ENCODE measurements at places on chromosomes 1 and 21.

DNA sequence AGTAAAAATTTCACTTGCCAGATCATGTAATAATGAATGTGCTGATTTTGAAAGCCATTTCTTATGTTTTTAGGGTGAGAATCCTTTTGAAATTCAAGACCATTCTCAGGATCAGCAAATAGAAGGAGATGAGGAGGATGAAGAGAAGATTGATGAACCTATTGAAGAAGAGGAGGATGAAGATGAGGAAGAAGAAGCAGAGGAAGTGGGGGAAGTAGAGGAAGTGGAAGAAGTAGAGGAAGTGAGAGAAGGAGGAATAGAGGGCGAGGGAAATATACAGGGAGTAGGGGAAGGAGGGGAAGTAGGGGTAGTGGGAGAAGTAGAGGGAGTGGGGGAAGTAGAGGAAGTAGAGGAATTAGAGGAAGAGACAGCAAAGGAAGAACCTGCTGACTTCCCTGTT lies 32.4 kb downstream of the ZNF326 start:
- DNase-seq, result no peak

DNA sequence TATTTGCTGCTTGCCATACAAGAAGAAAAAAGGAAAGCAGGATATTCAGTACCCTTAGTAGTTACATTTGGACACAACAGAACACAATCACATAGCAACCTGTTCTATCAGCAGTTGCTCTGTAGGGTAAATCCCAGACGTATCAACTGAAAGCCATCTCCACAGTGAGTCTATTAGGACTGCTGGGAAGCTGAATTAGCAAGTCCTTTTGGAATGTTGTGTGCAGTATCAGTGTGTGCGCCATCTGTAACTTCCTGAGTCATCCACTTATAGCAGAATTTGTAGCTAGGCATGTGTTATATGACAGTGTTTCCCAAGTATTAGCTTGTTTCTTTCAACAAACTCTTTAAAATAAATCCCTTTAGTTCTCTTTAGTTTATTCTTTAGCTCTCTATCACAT lies 21.3 kb downstream of the CCDC30 start:
- DNase-seq, result no peak

GRCh38 chr21:44397431-44398031 lies 44.1 kb downstream of the TRPM2 start:
- no peak for DNase-seq

GRCh38 chr1:54970901-54971300 lies 9.5 kb upstream of the TMEM61 start:
- no peak for DNase-seq

- DNase-seq, result no peak
Observed at GRCh38 chr21:33433425-33434114, 30.4 kb downstream of the IFNGR2 start.

GRCh38 chr1:157117527-157118057 lies 18.0 kb upstream of the ETV3L start:
- no peak for DNase-seq

DNA sequence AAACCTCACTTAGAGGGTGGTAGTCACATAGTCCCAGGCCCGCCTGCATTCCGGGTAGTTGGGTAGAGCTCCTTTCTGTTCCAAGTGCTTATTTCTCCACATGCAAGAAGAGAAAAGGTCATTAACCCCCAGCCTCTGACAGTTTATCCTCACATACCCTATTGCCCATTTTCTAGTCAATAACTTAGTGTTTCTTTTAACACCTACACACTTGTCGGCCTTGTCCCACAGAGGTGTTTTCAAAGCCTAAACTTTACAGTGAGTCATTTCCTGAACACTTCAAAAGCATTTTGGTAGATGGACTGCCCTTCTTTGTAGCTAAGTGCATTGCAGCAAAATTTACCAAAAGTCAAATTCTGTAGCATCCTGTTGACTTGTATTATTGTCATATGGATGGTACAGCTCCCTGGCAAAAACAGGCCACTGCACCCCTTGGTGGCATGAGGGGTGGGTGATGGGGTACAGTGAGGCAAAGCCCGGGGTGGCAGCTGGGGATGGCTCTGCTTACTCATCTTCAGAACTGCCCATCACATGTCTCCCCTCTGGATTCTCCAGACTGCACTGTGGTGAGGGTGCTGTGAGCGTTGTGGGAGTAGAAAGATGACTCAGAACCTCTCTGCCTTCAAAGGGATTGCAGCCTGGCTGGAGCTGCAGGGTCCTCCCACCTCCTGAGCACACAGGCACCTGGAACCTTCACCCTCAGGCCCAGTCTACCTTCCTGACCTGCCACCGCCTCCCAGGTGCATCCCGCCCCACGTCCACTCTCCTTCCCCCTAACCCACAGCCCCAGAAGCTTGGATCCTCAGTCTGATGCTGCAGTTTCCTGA lies 45.8 kb upstream of the DMRTB1 start:
- no peak for DNase-seq

DNA sequence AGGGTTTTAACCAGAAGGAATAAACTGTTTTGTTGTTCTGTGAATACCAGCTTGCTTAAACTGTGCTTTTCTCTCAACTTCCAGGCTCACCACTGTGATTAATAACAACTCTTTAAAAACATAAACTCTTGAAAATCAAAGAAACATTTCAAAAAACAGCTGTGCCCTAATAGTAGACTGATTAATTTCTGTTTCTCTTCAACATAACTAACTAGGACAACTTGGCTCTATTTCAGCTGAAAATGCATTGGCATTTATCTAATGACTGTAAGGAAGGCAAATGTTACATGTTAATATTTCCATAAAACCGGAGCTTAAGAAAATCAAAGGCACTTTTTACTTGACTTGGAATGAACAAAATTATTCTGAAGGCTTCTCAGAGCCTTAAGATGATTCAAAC lies 656.1 kb upstream of the NEGR1 start:
- DNase-seq, result no peak

GRCh38 chr21:33047231-33047630 lies 21.5 kb downstream of the OLIG2 start:
- no peak for DNase-seq

DNA sequence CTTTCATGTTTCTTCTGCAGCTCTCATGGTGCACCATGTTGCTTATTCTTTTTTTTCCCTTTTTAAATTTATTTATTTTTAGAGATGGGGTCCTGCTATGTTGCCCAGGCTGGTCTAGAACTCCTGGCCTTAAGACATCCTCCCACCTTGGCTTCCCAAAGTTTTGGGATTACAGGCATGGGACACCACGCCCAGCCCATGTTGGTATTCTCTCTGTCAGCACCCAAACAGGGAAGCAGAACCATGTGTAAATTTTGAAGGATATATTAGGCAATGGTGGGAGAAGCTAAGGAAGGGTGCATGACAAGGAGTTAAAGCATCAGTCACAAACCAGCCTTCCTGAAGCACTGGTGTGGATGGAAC lies 39.6 kb upstream of the ENAH start:
- DNase-seq, result no peak

DNA sequence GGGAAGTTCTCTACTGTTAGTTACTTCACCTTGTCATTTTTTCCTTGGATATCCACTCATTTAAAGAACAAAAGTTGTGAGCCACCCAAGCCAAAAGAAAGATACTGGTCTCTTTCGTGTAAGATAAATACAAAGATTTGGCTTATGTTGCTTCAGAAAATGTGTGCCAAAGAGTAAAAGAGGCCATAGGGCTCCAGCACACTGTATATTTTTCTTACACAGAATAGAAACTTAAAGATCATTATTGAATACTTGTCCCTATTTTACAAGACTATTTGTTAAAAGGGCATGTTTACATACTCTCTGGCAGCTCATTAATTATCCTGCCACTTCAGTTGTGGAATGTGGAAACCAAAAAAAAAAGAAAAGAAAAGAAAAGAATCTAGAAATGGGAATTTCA lies 284.2 kb upstream of the LRRC7 start:
- no peak for DNase-seq

DNA sequence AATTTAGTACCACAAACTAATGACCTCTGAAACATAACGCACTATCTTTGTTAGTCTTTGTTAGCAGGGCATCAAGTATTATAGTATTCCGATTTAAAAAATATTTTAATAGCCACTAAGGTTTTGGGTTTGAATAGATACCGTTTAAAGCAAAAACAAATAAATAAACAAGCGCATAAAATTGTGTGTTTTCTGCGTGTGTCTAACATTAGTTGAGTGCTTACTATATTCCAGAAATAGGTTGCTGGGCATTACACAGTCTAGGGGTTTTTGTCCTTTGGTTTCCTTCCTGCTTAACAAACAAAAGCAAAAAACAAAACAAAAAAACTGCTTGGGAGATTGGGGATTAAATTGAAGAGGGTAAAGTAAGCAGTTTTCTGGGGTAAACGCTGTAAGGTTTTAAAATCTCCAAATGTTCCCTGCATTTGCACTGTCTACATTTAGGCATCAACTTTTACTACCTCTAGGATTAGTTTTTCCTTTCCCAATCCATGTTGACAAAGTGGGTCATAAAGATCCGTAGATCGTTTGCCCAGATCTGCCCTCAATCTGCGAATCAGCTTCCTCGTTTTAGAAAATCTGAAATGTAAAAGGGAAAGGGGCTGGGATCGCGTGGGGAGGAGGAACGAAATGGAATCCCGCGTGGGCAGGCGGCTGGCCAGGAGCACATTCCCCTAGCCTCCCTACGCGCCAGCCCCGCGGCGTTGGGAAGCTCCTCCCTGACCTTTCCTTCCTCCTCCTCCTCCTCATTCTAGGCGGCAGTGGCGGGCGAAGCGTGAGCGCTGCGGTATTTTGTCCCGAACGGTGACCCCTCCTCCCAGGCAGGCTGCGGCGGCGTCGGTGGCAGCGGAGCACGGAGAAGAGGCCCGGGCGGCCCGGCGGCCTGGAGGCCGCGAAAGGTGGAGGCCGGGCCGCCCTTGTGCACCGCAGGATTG lies at the start of gene KCTD3:
TSS of gene KCTD3 (plus strand) at position 749 of the 935 bp plus-strand sequence. CDS start 382 bp downstream, outside the sequence.
- peak; percentile 45 for DNase-seq

Measured in NCI-H1417 treated with DMSO at 0.1 percent for 48 hours (cell line).